ENCODE measurements at places on chromosomes 1 and 21.

DNA sequence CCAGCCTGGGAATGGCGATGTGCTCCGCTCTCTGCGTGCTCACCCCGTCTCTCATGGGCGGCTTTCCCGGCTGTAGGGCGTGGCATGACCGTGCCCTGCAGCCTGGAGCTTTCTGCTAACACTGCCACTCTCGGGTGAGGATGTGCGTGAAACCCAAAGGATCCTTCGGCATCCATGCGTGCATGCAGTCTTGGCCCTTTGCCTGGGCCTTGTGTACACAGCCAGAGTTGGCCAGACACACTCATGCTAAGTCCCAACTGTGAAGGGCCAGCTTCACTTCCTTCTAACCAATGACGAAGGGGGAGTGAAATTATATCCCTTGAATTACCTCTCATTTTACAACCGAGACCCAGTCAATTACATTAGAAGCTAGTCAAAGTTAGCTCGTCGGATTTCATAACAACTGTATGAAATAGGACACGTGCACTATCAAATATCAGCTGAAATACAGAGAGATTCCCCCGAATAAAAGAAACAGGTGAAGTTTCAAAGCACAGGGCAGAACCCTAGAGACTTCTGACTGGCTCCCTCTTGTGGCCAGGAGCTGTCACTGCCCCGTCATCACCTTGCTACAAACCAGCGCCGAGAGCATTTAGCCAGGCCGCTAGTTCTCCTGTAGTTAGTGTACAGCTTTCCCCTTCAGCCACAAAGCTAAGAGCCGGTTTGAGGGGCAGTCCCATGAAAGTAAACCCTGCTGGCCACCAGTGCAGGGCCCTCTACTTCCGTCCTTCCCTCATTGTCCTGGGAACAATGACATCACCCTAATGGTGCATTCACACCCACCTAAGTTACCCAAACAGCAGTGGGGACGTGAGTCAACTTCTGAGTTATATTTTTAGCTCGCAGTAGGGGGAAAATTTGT, 63.4 kb upstream of the COA6 start:
- peak; percentile 15 for DNase-seq

GRCh38 chr1:168301664-168302320, 21.1 kb downstream of the TBX19 start:
- DNase-seq: peak; percentile 6

DNA sequence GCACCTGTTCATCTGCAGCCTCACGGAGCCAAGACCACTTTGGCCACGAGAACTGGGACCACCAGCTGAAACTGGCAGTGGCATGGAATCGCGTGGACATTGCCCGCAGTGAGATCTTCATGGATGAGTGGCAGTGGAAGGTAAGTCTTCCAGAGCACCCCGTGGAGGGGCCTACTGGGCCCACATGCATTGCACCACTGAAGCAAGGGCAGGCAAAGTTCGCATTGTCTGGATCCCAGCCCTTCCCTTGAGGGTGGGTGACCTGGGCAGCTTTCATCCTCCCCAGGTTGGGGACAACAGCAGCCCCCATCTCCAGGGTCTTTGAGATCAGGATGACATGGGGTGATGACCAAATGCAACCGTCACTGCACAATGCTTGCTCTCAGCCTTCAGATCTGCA, 37.5 kb downstream of the TRPM2 start:
- DNase-seq: no peak

DNA sequence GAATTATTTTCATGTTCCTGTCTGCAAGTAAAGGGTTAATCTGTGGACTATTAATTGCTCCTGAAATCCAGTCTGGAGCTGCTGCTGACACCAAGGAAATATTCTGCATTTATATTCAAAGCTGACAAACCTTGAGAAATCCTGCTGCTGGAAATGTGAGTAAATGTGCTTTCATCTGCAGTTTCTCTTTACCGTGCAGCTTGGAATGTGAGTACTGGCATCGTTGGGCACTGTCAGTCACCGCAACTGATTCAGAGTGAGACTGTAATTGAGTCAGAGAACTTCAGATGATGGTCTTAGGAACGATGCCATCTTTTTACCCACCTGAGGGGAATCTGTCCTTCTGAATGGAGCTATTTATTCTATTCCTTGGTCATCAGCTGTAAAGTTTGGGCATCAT, 420.6 kb downstream of the SIPA1L2 start:
- no peak for DNase-seq

Measured in stromal cell of bone marrow (primary cell).